Uterus (tissue), 4 donors: ENCODE measurements at places on chromosomes 12 and 14. TPM values are rescaled to one million over a fixed set of nuclear protein-coding genes. Genes with fewer than 3 reads are reported as not detected.
A peak's percentile ranks its signal among the peaks of the same experiment; 100 is the strongest.

The GABARAPL1 gene
- 71.9 TPM for total RNA-seq

DNA sequence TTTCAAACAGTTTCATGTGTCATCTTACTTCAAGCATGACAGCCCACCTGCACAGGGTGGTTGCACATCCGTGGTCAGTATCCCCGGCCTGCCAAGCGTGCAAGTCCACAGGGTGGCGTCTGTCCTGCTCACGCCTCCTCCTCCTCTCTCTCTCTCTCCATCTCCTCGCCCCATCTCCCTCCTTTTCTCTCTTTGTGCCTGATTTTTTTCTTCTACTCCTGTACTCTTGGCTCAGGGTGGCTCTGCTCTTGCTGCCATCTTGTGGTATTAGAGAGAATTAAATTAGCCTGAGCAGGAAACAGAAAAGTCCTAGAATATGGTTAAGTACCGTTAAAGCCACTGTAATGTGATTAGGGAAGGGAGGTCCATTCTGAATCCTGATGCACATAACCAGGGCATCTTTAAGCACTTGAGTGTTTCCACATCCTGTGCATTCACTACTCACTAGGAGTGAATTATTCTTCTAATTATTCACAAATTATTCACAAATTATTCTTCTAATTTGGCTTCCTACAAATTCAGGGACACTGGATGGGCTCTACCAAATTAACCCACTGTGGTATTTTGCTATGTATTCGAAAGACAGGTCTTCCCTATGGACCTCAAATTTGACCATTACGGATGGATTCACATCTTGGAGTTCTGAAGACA lies 25.5 kb upstream of the DTX1 start:
- DNase-seq, result no peak

The SYCP3 gene
- not detected for total RNA-seq

DNA sequence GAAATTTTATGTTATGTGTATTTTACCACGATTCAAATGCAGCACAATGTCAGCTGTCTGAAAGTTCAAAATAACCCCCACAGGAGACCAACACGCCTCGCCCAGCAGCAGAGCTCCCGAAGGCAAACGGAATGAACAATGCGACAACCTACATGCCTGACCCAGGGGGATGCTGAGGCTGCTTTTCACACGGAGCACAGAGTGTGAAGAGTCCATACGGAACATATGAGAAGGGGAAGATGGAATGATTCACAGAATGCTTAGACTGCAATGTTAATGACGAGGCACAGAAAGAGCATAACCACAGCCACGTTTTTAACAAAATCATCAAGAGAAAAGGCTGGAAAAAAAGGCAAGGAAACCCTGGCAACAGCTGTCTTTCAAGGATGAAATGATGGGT lies 22.6 kb downstream of the ZFYVE21 start:
- DNase-seq, result no peak

DNA sequence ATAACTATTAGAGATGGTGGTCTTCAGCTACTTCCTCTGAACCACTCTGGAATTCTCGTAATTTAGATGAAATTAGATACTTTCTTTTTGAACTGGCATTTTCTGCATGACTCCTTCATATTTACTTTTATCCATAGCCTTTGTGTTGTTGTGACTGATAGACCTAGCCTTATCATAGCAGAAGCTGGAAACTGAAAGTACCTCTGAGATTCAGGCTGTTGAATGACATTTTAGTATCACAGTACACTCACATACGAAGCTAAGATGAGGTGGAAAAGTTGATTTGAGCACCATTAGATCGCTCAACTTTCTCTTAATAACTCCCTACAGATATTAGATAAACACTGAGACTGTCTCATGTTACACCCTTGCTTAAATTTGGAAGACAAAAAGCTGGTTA lies 525.1 kb upstream of the FBXO33 start:
- DNase-seq, result no peak

GRCh38 chr14:49977126-49977841 lies 84.4 kb downstream of the ARF6 start:
- no peak for DNase-seq

- no peak for DNase-seq
Observed at GRCh38 chr12:33575346-33575745, 135.7 kb upstream of the SYT10 start.

DNA sequence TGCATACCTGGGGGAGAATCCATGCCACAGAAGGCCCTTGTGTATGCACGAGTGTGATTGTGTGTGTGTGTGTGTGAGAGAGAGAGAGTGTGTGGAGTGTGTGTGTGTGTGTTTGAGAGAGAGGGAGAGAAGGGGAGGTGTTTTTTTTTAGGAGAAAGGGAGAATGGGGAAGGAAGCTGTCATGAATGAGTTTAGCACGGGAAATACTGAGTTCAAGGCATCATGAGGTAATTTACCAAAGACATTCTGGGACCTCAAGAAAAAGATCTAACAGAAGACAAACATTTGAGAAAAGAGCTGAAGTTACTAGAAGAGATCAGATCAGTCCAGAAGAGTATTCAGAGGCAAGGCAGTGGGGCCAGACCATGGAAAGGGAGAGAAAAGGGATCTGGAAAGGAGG lies 157.1 kb downstream of the TTC7B start:
- DNase-seq, result no peak

GRCh38 chr12:75953312-75953906 lies 78.2 kb downstream of the PHLDA1 start:
- DNase-seq, result no peak

DNA sequence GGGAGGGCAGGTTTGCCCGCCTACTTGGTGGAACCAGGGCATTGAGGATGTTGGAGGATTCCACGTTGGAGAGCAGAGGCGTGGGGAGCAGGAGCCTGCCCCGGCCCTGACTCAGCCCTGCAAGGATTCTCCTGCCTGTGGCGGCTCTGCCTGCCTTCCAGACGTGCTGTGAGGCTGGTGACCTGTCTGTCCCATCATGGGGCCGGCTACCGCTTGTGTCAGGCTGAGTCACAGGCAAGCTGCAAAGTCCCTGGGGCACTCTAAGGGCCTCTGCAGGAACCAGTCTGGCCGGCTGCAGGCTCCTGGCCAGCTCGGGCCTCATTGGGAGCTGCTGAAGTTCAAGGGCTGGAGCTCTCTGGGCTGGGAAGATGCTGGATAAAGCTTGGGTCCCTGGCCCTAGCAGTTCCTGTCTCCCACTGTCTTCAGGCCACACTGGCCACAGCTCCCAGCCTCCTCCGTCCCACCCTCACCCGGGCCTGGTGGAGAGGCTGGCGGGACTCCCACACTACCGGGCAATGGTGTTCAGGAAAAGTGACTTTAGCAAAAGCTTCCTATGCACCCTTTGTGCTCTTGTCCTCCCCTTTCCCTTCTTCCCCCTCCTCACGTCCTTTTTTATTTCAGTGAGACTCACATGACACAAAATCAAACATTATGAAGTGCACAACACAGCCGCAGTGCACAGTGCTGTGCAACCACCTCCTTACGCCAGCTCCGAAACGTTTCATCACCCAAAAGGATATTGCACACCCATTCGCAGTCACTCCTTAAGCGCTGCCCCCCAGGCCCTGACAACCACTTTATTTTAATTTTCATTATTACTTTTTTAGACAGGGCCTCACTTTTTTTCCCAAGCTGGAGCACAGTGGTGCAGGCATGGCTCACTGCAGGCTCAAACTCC lies 22.0 kb upstream of the ULK1 start:
- no peak for DNase-seq

GRCh38 chr12:111450676-111451075 lies 45.0 kb downstream of the SH2B3 start:
- DNase-seq, result peak; percentile 9

DNA sequence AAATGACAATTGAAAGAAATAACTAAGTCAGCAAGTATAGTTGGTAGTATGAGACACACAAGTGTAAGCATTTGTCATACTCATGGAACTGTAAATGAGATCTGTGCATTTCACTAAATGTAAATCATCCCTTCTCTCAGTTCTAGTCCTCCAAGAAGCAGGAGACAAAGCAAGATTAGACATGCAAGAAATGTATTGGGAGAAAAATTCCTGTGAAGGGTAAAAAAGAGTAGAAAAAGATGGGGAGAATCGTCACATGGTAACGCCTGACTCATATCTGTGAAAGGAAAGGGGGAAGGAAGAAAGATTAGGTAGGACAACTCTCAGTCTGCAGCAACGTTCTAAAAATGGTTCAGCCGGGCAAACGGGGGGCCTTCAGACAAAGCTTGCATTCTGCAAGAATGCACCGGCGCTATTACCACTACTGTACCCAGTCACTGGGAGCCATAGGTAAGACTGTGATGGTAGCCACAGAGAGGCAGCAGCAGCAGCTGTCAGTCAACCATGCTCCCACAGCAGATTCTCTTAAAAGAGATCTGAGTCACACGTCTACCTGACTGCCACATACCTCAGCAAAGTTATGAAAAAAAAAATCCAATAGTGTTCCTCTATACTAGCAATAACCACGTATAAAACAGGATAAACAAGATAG lies 18.0 kb upstream of the RFX4 start:
- DNase-seq, result no peak

The COX8C gene
- not detected for total RNA-seq

GRCh38 chr12:119259484-119259883 lies 75.0 kb upstream of the CCDC60 start:
- no peak for DNase-seq

- no peak for DNase-seq
Observed at GRCh38 chr12:107106241-107107025, 13.1 kb upstream of the CRY1 start.

The PDZRN4 gene
- total RNA-seq, result 10.6 TPM

The CCNB1IP1 gene
- total RNA-seq, result 118 TPM

The GLT1D1 gene
- not detected for total RNA-seq

DNA sequence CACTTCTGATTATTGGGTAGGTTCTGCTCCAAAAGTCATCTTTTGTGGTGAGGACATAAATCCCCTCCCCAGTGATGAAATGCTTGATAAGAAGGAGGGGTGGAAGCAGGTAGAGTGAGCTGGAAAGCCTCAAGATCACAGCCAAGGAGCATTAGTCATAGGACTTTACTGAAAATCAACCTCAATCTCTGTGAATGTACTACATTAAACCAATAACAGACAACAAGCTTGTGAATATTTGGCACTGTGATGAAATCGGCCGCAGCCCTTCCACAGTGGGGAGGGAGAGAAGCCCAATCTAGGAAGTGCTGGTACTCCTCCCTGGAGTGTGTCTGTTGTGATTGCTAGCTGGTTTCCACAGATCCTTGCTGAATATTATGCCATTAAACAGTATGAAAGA lies 41.2 kb upstream of the PTCSC3 start:
- DNase-seq, result no peak

GRCh38 chr12:87513536-87514280 lies 515.5 kb downstream of the C12orf50 start:
- DNase-seq, result no peak

The LYSET gene
- 21.8 TPM for total RNA-seq

GRCh38 chr14:23441076-23441475 lies 5.6 kb upstream of the MYH7 start:
- DNase-seq, result no peak

DNA sequence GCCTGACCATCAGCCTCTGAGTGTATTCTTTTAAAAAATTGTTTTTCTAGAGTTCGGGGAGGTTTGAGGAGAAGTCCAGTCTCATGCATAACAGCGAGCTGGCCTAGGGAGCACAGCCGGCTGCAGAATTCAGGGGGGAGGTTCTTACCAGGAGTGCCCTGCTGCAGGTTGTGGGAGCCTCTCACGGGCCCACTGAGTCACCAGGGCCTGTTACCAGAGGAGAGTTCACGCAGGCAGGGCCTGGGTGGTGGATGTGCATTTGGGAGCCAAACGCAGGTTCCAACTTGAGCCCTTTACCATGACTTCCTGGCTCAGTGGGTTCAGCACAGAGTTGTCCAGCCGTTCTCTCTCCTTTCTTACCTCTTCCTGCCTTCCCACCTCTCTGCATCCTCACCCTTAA lies 14.4 kb downstream of the CD9 start:
- no peak for DNase-seq

DNA sequence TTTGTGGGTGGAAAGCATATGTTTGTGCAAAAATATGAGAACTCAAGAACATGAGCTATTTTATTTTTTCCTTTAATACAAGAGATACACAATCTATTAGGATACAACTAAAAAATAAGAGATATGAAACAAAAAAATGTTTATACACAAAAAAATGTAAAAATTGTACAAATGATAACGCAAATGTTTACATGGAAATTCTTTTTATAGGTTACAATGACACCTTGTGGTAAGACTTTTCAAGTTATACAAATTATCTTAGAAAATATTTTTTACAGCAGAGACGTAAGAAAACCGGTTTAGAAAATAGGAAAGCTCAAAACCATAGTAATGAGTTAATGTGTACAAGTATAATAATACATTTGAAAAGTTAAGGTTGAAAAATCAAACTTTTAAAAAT lies 25.5 kb downstream of the CEP83 start:
- DNase-seq, result no peak

DNA sequence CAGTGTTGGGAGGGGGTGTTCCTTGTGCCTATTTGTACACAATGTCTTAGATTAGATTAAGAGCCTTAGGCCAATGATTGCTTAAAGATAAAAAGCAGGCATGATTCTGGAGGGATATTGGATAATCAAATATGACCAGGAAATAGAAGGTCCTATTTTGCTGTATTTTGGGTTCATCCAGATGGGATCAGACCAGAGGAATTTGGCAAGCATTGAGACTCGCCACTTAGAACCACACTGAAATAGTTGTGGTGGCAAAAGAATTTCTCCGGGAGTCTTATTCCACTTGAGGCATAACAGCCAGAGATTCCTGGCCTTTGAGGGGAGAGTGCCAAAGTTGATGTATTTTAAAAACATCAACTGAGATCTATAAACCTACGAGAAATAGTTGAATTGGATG lies 327.2 kb downstream of the RAD51B start:
- no peak for DNase-seq

DNA sequence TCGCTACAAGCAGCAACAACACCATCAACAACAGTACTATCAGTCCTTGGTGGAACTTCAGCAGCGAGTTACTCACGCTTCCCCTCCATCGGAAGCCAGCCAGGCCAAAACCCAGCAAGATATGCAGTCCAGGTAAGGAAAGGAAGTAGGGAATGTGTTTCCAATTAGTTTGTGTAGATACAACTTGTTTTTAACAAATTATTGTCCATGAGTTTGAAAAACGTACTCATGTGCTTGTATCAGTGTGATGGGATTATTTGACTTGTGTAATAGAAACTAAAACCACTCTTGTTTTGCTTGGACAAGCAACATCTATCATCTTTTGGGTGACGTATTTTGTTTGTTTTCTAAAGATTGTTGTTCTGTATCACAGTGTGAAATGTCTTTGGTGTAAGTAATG lies 137.9 kb downstream of the NAV3 start:
- no peak for DNase-seq

- no peak for DNase-seq
Observed at GRCh38 chr12:25119020-25119419, 75.9 kb downstream of the DNAI7 start.

- no peak for DNase-seq
Observed at GRCh38 chr14:93073910-93074769, 41.6 kb downstream of the ITPK1 start.

DNA sequence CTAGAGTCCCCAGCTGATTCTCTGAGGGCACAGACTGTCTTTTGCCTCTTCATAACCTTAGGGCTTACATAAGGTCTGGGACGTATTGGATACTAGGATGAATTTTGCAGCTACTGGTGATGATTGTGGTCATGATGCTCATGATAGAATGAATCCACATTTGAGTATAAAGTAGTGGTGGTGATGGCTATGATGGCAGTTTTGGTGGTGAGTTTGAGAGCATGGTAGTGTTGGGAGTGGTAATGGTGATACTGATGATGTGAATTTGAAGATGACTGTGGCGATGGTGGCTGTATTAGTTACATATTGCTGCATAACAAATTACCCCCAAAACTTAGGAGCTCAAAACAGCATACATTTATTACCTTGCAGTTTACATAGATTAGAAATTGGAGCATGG lies 14.1 kb upstream of the ASIC1 start:
- no peak for DNase-seq
